Kidney epithelial cell (primary cell): ENCODE measurements at places on chromosomes 11 and 22.
A peak's percentile ranks its signal among the peaks of the same experiment; 100 is the strongest.

- no peak for DNase-seq
Measured at GRCh38 chr11:1260620-1261019, 37.8 kb downstream of the MUC5B start.

DNA sequence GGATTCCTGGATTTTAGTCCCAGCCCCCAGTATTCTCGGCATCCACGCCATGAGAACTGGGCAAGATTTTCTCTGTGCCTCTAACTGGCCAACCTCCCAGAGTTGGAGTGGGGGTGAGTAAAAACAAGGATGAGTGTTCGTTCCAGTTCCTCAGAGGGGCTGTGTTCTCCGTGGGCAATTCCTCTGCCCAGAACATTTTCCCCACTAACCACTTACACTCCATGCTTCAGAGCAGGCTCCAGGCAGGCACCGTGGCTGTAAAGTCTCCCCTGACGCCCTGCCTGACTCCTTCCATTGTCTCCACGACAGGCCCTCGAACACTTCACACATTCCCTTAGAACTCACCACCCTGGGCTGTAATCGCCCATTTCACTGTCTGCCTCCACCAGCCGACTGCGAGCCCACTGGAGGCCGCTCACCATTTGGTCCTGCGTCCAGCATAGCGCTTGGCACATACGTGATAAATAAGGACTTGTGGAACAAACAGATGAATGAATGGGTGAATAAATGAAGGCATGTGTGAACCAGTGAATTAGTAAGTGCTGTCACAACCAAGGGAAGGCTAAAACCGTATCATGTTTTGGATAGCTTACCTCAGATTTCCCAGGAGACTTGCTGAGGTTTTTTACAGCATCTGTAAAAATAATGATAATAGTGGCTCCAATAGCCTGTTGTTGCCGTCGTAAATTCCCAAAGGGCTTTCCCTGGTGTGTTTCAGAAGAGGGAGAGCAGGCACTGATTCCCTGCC is 6.1 kb downstream of the APLNR start:
- DNase-seq, result no peak

- no peak for DNase-seq
Measured at GRCh38 chr11:82465481-82465880, 268.2 kb downstream of the FAM181B start.

DNA sequence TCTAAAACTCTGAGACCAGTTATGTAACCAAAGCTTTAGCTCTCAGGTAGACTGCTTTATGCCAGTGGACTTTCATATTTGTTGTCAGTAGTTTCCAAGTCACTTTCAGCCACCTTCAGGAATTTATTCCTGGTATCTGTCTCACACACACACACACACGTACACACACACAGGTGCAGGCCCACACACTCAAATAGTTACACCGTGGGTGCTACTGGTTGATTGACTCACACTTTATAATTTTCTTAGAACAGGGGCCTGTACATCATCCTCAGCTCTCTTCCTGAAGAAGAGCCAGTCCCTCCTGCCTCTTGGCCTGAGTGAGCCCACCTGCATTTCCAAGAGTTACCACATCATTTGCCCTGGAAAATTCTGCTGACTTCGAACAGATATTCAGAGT is 555.2 kb downstream of the SOX6 start:
- no peak for DNase-seq

- no peak for DNase-seq
Measured at GRCh38 chr22:17928391-17928790, 96.0 kb downstream of the MICAL3 start.

GRCh38 chr11:69618237-69618636 is 22.7 kb upstream of the CCND1 start:
- DNase-seq, result no peak

DNA sequence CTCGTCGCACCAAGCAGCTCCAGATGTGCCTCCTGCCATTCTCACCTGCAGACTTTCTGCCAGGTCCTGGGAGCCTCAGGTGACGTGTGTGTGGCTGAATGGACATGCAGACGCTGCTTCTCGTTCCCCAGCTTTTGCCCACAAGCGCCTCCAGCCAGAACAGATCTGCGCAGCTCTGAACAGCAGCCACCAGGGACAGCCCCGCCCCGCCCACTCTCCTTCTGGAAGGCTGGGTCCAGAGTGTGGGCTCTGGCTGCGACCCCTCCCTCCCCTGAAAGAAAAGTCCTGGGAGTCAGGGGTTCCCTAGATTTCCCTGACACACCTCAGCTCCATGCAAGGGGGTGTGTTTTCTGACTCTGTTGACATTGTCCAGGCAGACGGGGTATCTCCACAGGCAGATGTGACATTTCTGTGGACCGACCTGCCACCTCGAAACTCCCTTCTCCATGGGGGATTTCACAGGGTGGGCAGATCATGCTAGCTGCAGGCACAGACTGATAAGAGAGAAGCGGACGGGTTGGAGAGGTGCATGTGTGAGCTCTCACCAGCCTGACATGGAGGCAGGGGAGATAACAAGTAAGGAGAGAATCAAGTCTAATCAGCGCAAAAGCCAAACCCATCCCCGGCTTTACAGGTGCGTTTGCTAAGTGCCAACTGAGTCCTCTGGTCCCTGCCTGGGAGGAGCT is 19.8 kb downstream of the SLCO2B1 start:
- DNase-seq, result no peak

- DNase-seq, result no peak
Measured at GRCh38 chr11:133818302-133818701, 27.0 kb downstream of the SPATA19 start.

DNA sequence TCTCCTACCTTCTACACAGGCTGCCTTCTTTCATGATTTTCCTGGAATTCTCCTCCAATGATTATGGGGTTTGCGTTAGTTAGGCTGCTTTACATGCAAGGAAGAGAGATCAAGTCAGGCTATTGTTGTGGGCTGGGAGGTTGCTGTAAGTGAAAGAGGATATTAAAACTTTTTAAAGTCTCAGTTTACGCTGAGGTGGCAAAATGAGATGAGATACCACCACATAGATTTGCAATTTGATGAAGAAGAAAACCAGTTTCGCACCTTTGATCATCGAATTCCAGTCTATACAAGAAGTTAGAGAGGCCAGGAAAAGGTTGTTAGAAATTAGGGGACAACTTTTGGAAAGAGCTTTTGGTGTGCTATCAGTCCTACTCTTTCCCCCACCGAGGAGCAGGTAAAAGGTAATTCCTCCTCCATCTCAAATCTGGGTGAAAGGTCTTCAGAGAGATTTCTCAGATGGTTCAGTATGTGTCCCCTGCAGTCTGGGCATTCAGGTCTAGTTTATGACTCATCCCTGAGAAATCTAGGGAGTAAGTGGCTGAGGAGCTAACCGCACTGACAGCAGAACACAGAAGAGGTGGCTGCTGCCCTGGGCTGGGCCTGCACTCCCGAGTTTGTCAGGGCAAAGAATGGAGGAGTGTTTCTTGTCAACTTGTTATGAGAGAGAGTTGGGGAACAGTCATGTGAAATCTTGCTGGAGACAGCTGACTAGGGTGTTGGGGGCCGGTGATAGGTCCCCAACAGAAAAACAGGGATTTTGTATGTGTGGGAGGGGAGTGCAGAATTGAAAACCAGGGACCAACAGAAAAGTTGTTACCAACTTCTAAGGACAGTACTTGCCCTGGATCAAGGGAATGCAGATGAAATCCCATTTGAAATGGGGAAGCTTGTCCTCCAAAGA is 34.7 kb downstream of the CCDC83 start:
- DNase-seq, result peak; percentile 84

DNA sequence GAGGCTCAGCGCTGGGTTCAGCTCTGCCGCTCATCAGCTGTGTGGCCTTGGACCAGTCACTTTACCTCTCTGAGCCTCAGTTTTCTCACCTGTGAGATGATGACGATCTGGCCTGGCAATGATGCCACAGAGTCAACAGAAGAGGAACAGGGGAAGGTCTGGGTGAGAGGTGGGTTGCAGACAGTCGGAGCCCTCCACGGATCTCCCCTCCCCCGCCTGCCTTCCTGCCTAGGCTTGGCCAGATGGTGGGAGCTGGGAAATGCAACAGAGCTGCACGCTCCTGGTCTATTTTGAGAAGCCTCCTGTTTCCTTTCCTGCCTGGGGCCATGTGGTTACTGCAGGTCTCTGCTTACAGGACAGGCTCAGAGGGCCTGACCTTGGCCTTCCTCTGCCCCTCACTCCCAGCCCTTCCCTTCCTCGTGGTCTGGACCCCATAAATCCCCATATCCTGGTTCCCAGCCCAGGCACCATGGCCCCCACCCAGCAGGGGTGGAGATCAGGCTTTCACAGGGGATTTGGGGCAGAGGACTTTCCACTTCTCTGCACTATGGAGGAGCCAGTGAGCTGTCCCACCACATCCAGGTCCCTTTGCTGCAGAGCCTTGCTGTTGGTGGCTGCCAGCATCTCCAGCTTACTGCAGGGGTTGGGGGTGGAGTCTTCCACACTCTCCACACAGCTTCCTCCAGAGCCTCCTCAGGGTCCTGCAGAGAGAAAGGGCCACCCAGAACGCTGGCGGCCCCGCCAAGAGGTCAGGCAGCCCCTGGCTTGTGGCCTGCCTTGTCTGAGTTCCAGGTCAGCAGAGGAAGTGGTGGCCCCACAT is 46.9 kb downstream of the C11orf96 start:
- DNase-seq, result no peak

GRCh38 chr11:118659953-118660680 is 19.3 kb downstream of the TREH start:
- DNase-seq, result no peak

DNA sequence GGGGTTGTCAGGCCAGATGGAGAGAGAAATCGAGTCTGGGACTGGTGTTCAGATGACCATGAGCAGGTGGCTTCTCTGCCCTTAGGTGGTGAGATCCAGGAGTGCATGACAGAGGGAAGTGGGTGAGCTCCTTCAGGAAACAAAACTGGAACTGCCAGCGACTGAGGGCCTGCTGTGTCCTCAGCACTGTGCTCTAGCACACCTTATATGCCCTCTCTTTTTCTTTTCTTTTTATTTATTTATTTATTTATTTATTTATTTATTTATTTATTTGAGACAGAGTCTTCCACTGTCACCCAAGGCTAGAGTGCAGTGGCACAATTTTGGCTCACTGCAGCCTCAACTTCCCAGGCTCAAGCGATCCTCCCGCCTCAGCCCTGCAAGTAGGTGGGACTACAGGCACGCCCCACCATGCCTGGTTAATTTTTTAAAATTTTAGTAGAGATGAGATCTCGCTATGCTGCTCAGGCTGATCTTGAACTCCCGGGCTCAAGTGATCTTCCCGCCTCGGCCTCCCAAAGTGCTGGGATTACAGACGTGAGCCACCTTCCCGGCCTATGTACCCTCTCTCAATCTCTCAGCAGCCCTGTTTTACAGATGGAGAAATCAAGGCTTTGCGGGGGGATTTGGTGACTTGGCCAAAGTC is 14.8 kb upstream of the RASD2 start:
- no peak for DNase-seq

- no peak for DNase-seq
Measured at GRCh38 chr11:77038825-77039326, 4.7 kb downstream of the B3GNT6 start.
